ENCODE measurements at places on chromosomes 5 and 9.

GRCh38 chr5:67010684-67011409 is 185.8 kb downstream of the CD180 start:
- DNase-seq = no peak

DNA sequence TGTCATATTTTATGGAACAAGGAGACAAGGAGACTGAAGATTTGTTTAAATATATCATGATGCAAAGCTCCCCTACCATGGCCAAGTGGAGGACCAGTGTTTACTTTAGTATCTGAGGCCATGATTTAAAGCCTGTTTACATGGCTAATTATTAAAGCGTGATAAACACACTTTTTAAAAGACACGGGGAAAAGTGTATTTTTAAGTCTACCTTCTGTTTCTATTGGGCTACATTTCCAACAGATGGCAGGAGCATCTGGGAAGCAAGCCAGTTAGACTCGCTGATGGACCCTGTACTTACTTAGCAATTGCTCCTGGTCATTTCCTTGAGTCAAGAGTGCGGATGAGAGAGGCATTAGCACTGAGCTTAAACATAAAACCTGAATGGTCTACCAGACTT is 480.3 kb upstream of the SEMA6A start:
- DNase-seq = no peak

GRCh38 chr9:8234316-8234715 is 434.7 kb upstream of the DMAC1 start:
- no peak for DNase-seq

DNA sequence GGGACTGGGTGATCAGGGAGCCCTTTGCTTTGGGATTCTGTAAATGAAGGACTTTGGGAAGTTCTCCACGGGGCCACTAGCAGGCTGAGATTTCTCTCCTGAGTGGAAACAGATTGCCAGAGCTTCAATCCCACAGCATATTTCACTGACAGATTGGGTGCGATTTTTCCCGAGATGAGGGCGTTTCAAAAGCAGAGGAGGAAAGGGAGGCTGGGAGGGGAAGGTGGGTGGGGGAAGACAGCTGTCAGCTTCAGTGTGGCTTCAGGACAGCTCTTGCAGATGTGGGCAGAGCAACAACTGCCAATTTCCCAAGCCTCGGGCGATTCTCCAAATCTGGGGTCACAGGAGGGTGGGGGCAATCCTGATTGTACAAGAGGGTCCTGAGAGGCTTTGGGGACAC is 258.5 kb upstream of the ADRA1B start:
- DNase-seq = no peak

DNA sequence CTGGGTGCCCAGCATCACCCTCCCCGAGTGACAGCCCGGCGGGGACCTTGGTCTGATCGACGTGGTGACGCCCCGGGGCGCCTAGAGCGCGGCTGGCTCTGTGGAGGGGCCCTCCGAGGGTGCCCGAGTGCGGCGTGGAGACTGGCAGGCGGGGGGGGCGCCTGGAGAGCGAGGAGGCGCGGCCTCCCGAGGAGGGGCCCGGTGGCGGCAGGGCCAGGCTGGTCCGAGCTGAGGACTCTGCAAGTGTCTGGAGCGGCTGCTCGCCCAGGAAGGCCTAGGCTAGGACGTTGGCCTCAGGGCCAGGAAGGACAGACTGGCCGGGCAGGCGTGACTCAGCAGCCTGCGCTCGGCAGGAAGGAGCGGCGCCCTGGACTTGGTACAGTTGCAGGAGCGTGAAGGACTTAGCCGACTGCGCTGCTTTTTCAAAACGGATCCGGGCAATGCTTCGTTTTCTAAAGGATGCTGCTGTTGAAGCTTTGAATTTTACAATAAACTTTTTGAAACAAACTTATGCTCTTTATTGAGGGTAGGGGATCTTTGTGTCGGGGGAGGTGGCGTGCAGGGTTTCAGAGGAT is 1.3 kb downstream of the GADD45G start:
- no peak for DNase-seq

GRCh38 chr5:59956130-59956783 is 62.7 kb upstream of the PDE4D start:
- no peak for DNase-seq

GRCh38 chr5:158872455-158872854 is 227.3 kb downstream of the EBF1 start:
- DNase-seq = no peak

- no peak for DNase-seq
These were observed 39.8 kb upstream of the CRB2 start for GRCh38 chr9:123316053-123316718.

DNA sequence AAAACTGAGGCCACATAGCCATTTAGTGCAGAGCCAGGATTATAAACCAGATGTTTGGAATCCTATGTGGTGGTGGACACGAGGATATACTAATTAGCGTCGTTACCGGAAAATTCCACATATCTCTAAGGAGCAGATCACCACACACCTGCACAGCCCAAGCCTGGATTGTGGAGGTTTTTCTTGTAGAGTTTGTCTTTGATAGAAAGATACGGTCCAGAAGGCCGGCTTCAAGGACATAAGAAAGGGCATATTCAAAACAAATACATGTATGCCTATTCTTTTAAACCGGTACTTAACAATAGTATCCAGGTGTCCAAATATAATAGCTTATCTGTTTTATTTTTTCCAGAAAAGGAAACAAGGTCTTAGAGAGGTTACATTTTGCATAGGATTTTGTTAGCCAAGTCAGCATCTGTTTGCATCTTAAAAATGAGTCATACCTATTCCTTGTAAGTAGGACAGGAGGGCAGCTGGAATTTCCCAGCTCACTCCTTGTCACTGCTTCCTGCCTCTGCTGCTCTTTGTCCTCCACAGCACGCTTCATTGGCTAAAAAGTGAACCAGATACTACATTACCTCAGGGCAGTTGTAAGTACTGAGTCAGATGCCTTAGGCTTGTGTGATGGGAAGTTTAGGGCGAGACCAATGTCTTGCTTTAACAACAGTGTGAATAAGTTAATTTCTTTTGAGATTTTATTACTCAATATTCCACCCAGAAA is 3.6 kb downstream of the TMC1 start:
- no peak for DNase-seq

- DNase-seq = peak; percentile 68
These were observed 84.8 kb downstream of the MVB12B start for GRCh38 chr9:126411225-126411947.

GRCh38 chr9:92804727-92805126 is 40.1 kb upstream of the BICD2 start:
- DNase-seq = no peak

DNA sequence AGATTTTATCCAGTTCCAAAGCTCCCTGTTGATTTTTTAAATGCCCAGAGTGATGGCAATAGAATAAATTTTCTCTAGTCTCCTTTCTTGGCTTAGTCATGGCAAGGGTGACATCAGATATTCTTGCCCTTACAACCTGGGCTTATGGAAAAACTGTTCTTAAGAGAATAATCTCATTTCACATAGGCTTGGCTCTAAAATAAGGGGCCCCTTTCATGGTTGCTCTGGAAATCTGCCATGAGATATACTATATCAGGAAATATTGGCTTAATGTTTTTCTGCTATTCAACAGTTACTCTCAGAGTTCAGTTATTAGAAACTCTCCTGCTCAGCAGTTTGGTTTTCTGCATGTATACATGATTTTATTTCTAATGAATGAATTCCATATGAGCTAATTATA is 7.8 kb downstream of the HMHB1 start:
- DNase-seq = no peak

DNA sequence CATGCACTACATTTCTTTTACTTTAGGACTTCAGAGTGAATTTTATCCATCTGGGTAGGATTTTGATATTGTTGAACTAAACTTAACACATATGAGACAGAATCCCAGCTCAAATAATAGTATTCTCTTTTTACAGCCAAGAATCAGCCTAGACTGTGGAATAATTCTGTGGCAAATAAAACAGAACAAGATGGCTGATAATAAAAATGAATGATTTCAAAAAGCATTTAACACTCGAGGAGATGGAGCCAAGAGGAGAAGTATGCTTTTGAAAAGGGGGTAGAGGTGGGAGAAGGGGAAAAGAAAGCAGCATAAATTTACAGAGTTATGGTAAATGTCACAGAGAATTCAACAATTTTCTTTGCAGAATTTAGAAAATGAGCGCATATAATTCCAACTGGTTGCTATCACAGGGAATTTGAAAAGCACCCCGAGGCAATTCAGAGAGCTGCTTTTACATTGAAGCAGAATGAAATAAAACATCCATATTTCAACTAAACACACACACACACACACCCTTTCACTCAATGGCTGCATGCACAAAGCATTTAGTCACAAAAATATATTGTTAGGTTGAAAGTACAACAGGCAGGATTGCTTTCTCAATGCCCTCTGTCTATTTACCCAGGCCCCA is 60.2 kb upstream of the DMAC1 start:
- no peak for DNase-seq

DNA sequence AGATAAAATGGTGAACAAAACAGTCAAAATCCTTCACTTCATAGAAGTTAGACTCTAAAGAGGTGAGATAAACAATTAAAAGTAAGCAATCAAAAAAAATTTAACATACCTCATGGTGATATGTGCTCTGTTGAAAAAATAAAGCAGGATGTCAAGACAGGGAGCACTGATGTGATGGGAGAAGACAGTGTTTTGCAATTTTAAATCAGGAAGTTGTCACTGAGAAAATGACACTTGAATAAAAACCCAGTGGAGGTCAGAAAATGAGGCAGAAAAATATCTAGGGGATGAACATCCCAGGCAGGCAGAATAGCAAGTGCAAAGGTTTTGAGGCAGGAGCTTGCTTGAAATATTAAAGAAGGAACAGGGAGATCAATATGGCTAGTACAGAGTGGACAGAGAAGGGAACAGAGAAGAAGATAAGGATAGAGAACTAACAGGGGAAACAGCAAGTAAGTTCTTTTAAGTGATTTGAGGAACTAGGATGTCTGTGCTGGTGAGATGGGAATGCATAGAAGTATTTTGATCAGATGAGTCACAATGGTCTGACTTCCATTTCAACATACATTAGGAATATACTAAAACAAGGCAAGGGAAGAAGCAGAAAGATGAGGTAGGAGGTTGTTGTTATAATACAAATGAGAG is 130.4 kb downstream of the CHSY3 start:
- DNase-seq = no peak

- no peak for DNase-seq
These were observed 179.5 kb downstream of the TRIO start for GRCh38 chr5:14322437-14323187.

- DNase-seq = no peak
These were observed 4.6 kb upstream of the FEM1C start for GRCh38 chr5:115549154-115549553.
